ENCODE measurements at places on chromosomes 2 and 18.

- no peak for DNase-seq
Measured at GRCh38 chr2:12624905-12625598, 91.7 kb upstream of the TRIB2 start.

GRCh38 chr2:114065731-114066130, 175.8 kb downstream of the ACTR3 start:
- no peak for DNase-seq

GRCh38 chr2:229784791-229785190, 70.4 kb upstream of the DNER start:
- DNase-seq = no peak

GRCh38 chr2:2898744-2899143, 478.9 kb downstream of the EIPR1 start:
- DNase-seq = no peak

GRCh38 chr2:241959751-241960269, 90.3 kb downstream of the RTP5 start:
- no peak for DNase-seq

- no peak for DNase-seq
Measured at GRCh38 chr2:188693111-188693510, 281.1 kb upstream of the COL3A1 start.

GRCh38 chr2:134927195-134927594, 8.6 kb downstream of the CCNT2 start:
- no peak for DNase-seq

GRCh38 chr2:234047361-234047760, 3.1 kb upstream of the SPP2 start:
- DNase-seq = no peak

DNA sequence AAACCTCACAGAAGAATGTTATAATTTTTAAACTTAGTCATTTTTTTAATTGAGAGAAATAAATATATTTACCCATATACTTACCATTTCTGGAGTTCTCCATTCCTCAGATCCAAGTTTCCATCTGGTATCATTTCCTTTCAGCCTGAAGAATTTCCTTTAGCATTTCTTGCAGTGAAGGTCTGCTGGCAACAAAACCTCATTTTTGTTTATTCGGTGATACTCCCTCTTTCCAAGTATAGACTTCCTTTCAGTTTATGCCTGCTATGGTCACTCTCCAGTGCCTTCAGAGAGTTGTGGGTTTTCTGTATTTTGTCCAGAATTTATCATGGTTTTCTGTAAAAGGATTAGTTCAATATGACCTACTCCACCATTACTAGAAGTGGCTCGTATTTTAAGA, 17.0 kb downstream of the WDPCP start:
- no peak for DNase-seq

GRCh38 chr2:1874101-1874865, 130.0 kb upstream of the PXDN start:
- no peak for DNase-seq

DNA sequence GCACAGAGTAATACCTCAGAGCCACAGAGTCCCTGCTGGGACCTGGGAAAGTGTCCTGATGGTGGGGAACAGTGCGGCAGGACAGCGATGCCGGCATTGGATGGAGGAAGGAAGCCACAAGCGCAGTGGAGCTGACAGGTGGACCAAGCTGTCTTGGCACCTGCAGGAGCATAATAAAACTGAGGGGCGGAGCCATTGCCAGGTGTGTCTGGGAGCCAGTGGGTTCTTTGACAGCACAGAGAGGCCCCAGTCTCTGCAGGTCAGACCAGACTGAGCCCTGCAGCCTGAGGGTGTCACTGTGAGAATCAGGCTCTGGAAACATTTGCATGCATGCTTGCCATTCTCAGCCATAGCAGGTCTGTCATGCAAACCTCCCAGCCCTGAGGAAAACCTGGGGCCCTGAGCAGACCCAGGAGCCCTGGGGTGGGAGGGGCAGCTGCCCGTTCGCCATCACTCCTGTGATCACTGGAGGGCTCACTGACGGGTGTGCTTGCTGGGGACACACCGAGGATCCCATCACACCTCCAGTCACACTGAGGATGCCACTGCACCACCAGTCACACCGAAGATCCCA, 210.5 kb upstream of the HDAC4 start:
- DNase-seq = no peak

- peak; percentile 86 for DNase-seq
Measured at GRCh38 chr2:120680136-120680761, 55.4 kb upstream of the GLI2 start.

DNA sequence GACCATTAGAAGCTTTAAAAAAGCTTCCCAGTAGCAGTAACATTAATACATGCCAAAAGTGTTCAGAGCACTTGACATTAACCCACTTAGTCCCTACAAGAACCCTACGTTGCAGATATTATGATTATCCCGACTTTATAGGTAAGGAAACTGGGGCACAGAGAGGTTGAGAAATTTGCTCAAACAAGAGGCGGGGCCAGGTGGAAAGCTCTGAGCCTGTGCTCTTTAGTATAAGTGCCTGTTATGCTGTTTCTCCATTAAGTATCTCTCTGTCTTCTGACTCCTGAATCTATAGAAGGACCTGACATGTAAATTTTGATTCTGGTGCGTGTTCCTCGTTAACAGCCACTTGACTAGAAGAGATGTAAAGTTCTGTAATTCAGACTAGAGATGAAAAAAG, 139.8 kb downstream of the RBMS1 start:
- DNase-seq = no peak

- DNase-seq = no peak
Measured at GRCh38 chr2:158966312-158966711, 2.1 kb upstream of the TANC1 start.

- DNase-seq = no peak
Measured at GRCh38 chr2:109582928-109583895, 30.6 kb downstream of the SEPTIN10 start.

DNA sequence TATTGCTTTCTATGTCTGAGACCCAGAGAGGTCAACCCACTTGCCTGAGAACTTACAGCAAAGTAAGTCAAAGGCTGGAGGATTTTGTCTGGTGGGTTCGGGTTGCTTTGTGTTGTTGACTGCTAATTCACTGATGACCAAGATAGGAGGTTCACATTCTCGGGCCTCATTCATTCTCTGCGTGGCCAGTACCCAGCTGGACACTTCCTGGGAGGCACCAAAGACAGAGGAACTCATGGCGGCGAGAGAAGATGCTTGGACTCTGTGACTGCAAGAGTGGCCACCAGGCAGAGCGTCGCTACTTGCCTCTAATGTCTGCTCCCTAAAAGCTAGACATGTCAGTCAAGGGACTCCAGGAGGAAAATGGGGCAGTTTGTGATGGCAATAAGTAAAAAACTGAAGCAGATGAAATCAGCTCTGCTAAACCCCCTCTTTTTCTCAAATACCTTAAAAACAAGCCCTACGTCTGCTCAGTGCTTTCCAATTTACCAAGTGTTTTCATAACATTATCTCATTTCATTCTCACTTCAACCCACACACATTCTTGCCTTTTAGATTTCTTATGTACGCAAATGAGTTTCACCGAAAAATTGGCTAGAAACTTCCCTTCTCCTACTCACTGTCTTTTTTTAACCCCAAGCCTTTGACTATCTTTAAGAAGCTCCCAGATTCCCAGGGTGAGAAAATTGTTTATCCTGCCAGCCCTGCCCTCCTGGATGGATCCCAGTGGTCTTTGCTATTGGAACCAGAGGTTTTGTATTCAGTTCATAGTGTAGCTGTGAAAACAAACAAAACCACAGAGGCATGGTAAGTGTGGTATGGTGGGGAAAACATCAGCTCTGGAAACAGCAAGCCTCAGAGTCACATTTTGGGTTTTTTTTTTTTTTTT, 4.9 kb upstream of the LBH start:
- peak; percentile 32 for DNase-seq

GRCh38 chr2:96839875-96840850, 3.7 kb downstream of the ANKRD23 start:
- DNase-seq = no peak

DNA sequence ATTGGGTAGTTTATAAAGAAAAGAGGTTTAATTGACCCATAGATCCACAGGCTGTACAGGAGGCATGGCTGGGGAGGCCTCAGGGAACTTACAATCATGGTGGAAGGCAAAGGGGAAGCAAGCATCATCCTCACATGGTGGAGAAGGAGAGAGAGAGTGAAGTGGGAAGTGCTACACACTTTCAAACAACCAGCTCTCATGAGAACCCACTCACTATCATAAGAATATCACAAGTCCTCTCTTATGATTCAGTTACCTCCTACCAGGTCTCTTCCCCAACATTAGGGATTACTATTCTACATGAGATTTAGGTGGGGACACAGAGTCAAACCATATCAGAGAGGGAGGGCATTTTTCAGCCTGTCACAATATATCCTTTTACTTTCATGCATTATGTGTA, 22.7 kb upstream of the DOCK10 start:
- no peak for DNase-seq

- no peak for DNase-seq
Measured at GRCh38 chr2:164625378-164625971, 4.2 kb upstream of the GRB14 start.

DNA sequence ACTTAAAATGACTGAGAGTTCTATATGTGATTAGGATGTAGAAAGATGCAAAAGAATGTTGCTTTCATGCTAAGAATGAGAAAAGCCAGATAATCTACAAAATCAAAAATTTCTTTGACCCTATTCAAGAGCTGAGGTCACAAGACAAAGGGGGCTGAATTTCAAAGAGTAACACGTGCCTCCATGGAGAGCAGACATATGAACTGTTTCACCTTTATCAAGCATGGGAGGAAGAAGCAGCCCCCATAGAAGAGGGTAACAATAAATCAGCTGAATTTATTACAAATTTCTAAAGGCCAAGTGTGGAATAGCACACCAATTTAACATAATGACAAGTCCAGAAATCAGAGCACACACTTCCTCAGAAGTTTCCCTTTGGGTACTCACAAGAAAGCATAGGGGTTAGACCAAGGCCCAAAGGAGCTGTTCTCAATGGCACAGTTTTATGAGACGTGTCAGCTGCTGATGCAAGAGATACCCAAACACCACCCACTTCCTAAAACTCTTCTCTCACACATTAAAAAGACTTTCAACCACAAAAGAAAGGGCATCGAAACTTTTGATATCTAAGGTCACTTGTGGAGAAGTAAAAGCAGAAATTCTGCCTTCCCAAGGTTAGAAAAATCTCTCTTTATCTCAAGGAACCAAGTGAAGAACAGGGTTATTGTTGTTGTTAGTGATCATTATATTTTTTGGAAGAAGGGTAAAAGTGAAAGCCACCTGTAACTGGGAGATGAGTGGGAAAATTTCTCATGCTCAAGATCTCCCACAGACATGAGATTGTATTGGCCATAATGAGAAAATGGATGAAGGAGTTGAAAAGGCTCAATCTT, 950.1 kb downstream of the TRIB2 start:
- no peak for DNase-seq

DNA sequence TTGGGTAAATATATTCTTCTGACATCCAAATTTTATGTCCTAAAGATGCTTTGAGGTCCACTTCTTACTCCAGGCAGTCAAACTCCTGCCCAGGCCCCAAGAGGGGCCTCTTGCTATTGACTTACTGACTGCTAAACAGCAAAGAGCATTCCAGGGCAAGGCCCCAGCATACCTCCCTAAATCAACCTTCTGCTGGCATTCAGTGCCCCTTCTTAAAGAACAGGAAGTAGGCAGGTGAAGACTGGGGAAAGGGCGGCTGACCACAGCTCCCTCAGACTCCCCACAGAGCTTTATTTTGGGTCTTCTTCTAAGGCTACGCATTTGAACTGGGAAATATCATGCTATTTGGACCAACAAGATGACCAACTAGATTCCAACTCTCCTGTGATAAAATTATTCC, 68.9 kb downstream of the USP40 start:
- no peak for DNase-seq

DNA sequence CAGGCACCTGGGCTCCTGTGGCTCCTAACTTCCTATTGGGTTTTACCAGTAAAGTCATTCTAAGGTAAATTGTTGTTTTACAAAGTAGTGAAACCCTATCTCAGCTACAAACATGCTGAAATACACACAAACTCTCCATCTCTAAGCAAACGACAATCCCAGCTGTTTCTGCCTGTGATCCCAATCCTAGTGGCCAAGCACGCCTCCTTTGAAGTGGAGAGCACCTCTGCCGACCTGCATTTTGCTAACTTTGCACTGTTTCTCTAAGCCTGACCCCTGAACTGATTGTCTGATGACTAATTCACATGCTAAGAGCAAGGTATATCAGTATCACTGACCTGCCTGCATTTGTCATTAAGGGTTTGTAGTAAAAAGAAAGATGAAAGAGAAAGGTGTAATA, 124.3 kb downstream of the PAX3 start:
- no peak for DNase-seq

GRCh38 chr2:189835855-189836558, 51.8 kb downstream of the PMS1 start:
- DNase-seq = no peak

DNA sequence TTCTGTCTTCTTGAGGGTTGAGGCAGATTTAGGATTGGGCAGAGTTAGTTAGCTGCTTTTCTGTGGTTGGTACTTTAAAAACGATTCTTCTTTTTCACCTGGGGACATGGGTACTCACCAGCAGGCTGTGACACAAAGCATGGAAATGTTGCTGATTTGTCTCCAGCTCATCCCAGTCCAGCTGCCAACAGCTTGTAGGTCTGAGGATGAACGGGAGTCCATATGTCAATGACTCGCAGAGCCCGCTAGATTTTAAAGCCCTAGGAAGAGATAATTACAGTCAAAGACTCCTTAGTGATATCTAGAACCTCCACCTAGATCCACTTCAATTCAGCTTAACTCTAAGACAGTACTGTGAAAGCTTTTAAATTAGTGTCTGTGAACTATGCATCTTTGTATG, 20.8 kb downstream of the DOK1 start:
- DNase-seq = no peak

GRCh38 chr2:235619544-235619943, 125.7 kb downstream of the AGAP1 start:
- DNase-seq = no peak

DNA sequence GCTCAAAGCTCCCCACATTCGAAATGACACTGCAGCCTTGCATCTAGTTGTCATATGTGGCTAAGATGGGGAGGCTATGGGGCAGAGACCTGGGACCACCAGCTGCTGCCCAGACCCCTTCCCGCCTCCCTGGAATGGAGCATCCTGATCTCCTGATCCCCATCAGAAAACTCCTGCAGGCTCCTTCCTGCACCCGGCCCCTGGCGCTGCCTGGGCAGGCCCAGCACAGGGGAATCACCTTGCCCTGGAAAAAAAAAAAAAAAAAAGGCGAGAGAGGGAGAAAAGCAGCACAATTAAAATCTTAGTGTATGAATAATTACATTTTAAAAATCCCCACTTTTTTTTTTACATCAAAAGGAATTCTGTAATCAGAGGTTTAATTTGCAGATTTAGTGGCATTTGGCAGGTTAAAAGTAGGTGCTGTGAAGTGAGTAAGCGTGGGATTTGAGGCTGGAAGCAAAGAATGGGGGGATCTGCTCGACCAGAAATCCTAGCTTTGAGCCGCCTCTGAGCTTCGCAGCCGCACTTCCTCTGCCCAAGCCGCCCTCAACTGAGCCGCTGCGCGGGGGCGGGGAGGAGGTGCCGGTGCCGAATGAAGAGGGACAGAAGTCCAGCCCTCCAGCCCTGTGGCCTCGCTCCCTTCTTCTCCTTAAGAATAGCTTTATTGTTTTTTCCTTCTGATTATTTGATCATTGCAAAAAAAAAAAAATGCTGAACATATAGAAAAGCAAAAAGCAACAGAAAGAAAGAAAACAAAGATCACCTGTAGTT, 30.0 kb downstream of the THNSL2 start:
- peak; percentile 39 for DNase-seq

GRCh38 chr2:20067992-20068584, 16.7 kb upstream of the LAPTM4A start:
- no peak for DNase-seq

GRCh38 chr2:208118918-208119317, 5.4 kb downstream of the CRYGD start:
- no peak for DNase-seq

GRCh38 chr2:84965192-84965516, 5.8 kb upstream of the KCMF1 start:
- no peak for DNase-seq

Data from activated CD4-positive, alpha-beta T cell treated with anti-CD3 and anti-CD28 coated beads for 48 hours (primary cell).